Activated CD4-positive, alpha-beta T cell treated with anti-CD3 and anti-CD28 coated beads for 36 hours (primary cell): ENCODE measurements at places on chromosomes 4 and X. TPM values are rescaled to one million over a fixed set of nuclear protein-coding genes. Genes with fewer than 3 reads are reported as not detected.

DNA sequence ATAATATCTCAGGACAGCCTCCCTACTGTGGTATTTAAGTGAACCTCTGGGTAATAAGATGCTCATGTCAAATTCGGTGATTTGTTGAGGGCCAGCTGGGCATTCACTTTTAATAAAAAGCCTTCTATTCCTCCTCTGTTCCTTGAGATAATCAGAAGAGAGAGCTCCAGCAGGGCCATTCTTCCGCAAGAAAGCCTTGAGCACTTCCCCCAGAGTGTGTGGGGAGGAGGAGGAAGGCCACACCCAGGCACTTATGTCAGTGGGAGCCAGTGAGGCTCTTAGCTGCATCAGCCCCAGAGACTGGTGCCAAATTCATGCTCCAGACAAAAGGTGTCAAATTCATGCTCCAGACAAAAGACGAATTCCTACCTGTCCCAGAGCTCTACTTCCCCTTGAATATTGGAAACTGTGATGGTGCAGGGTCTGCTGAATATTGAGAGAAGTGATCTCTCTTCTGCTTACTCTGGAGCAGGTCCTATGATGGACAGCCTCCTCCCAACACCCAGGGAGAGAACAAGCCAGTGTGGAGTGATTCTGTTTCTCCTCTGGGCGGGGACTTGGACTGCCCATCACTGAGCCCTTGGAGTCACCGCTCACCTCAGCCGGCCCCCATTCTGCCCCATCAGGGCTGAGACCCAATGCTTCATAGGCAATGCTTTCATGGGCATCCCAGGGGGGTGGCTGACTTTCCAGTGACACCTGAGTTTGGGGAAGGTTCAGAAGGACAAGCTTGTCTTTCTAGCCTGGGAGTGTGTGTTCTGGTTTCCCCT lies 68.1 kb downstream of the FHDC1 start:
- no peaks in the 10 kb centered on the region for H3K36me3 ChIP-seq
- no peak for DNase-seq
- H3K27ac ChIP-seq: no peak overlapping the region
- no peak overlapping the region for H3K4me3 ChIP-seq
- no peaks in the 10 kb centered on the region for H3K4me1 ChIP-seq
- H3K27me3 ChIP-seq: no peaks in the 10 kb centered on the region

DNA sequence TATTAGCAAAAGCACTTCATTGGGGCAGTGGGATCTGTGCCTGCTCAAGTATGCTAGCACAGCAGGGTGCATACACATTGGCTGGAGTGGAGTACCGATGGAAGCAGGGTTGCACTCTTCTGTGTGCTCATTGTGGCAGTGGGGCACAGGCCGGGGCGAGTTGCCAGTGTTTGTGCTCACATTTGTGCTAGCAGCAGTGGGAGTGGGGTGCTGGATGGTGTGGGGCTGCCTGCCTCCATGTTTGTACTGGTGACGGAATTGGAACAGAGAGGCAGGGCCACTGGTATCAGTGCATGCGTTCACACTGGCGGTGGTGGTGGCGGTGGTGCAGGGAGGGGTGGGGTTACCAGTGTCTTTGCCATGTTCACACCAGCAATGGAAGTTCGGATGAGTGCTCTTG lies 138.0 kb downstream of the POU4F2 start:
- no peak overlapping the region for H3K4me3 ChIP-seq
- no peak for DNase-seq
- H3K4me1 ChIP-seq: no peaks in the 10 kb centered on the region
- no peak overlapping the region for H3K27ac ChIP-seq

GRCh38 chr4:154822775-154823174 lies 41.7 kb downstream of the RBM46 start:
- no peak overlapping the region for H3K4me3 ChIP-seq
- no peak overlapping the region for H3K27ac ChIP-seq
- DNase-seq: no peak
- H3K27me3 ChIP-seq: peaks cover 9% of the 10 kb centered on the region
- H3K4me1 ChIP-seq: no peaks in the 10 kb centered on the region
- no peaks in the 10 kb centered on the region for H3K36me3 ChIP-seq

HSD17B11 gene
- total RNA-seq: 12.0 TPM

GRCh38 chr4:78040431-78040830 lies 16.7 kb upstream of the FRAS1 start:
- peaks cover 2% of the 10 kb centered on the region for H3K27me3 ChIP-seq
- no peaks in the 10 kb centered on the region for H3K4me1 ChIP-seq
- H3K36me3 ChIP-seq: no peaks in the 10 kb centered on the region
- no peak overlapping the region for H3K27ac ChIP-seq
- DNase-seq: no peak
- no peak overlapping the region for H3K4me3 ChIP-seq

GRCh38 chr4:74327762-74328161 lies 19.5 kb downstream of the EPGN start:
- H3K36me3 ChIP-seq: no peaks in the 10 kb centered on the region
- H3K4me1 ChIP-seq: no peaks in the 10 kb centered on the region
- no peak for DNase-seq

PABPC5 gene
- not detected for total RNA-seq

DNA sequence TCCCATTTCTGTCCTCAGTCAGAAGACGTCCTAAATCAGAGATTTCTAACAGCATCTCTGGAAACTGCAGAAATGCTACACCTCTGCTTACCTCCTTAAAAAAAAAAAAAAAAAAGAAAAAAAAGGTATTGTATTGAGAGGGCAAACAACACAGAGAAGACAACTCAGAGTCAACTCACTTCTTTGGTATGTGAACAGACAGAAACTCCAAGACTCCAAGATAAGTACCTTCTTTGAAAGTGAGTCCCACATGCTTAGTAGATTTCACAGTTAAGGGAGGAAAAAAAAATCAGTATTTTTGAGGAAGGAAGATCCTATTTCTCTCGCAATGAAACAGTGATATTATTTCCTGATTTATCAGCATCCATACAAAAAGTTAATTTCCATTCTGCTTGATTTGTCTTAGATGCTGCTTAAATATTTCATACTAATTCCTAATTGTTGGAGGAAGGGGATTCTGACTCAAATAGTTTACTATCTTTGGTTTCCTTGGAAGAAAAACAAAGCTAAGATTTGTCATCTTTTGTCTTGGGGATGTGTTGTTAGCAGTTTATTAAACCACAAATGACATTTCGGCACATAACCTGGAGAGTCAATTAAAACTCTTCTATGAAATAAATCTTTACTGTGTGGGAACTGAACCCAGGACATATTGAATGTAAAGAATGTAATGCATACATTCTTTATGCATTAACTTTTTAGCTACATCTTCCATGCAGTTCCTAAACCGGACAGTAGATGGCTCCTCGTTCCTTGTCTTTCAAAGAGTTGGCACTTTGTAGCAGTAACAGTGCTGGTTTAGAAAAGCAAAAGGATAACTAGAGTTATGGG lies 4.7 kb downstream of the RASGEF1B start:
- peaks cover 44% of the 10 kb centered on the region for H3K4me1 ChIP-seq
- no peaks in the 10 kb centered on the region for H3K27me3 ChIP-seq
- no peaks in the 10 kb centered on the region for H3K36me3 ChIP-seq
- H3K4me3 ChIP-seq: no peak overlapping the region
- DNase-seq: peak; percentile 84

GLUD2 gene
- 0.65 TPM for total RNA-seq

- peaks cover 43% of the 10 kb centered on the region for H3K36me3 ChIP-seq
- no peak overlapping the region for H3K4me3 ChIP-seq
- DNase-seq: no peak
- H3K27ac ChIP-seq: no peak overlapping the region
Observed at GRCh38 chr4:142236268-142236667, 599.9 kb downstream of the IL15 start.

DNA sequence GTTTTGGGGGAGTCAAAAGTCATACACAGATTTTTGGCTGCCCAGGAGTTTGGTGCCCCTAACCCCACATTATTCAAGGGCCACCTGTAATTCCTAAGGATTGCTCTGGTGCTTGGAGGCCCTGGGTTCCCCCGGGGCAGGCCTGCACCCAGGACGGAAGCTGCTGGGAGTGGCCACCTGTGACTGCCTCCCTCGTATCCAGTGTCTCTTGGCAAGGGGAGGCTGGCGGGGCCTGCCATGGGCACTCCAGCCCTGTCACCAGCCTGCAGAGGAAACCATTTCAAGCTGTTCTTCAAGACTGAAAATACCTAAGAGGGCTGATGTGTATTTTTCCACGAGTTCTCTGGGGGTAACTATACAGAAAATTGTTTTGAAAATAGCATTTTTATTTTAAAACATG lies 24.5 kb upstream of the GPR78 start:
- H3K27ac ChIP-seq: no peak overlapping the region
- no peaks in the 10 kb centered on the region for H3K4me1 ChIP-seq
- no peak overlapping the region for H3K4me3 ChIP-seq
- DNase-seq: no peak
- H3K36me3 ChIP-seq: no peaks in the 10 kb centered on the region

DNA sequence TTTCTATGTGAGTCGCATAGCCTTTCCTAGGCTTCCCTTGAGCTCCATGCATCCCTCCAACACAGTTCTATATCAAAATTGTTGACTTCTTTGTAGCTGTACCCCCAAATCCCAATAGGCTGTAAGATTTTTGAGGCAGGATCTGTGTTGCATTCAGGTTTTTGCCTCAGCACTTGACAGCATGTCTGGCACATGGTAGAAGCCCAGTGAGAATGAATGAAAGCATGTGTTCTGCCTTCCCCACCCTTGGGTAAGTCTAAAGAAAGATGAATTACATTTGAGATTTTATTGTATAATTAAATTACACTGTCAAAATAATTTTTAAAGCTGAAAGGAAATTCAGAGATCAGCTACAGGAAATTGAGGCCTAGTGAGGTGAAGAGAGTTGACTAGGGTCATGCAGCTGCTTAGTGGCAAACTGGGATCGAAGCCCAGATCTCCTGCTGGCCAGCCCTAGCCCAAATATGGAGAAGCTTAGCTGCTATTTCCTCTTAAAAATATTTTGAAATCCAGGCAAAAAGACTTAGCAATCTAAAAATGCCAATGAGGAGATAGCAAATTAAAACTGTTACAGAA lies 122.5 kb downstream of the SPATA18 start:
- no peaks in the 10 kb centered on the region for H3K4me1 ChIP-seq
- no peak overlapping the region for H3K27ac ChIP-seq
- H3K36me3 ChIP-seq: no peaks in the 10 kb centered on the region
- DNase-seq: no peak
- H3K27me3 ChIP-seq: no peaks in the 10 kb centered on the region

DNA sequence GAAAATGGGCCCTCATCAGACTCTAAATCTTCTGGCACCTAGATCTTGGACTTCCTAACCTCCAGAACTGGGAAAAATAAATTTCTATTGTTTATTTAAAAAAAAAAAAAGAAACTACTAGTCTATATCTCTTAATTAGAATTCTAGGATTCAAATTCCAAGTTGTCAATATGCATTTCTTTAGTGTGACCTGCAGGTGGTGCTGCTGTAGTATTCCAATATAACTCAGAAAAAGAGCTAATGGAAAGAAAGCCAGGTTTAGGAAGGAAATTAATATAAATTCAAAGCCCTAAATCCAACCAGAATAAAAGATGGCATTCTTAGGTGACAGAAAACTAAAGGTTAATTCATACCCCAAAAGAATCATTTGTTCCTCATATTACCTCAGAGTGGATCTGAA lies 80.0 kb upstream of the NALF2 start:
- no peak overlapping the region for H3K4me3 ChIP-seq
- no peaks in the 10 kb centered on the region for H3K36me3 ChIP-seq
- H3K4me1 ChIP-seq: no peaks in the 10 kb centered on the region
- DNase-seq: no peak
- no peak overlapping the region for H3K27ac ChIP-seq
- H3K27me3 ChIP-seq: no peaks in the 10 kb centered on the region

HSFX3 gene
- not detected for total RNA-seq

GRCh38 chr4:86300516-86300915 lies 59.3 kb downstream of the MAPK10 start:
- H3K27ac ChIP-seq: no peak overlapping the region
- no peaks in the 10 kb centered on the region for H3K4me1 ChIP-seq
- no peaks in the 10 kb centered on the region for H3K36me3 ChIP-seq
- DNase-seq: no peak

DNA sequence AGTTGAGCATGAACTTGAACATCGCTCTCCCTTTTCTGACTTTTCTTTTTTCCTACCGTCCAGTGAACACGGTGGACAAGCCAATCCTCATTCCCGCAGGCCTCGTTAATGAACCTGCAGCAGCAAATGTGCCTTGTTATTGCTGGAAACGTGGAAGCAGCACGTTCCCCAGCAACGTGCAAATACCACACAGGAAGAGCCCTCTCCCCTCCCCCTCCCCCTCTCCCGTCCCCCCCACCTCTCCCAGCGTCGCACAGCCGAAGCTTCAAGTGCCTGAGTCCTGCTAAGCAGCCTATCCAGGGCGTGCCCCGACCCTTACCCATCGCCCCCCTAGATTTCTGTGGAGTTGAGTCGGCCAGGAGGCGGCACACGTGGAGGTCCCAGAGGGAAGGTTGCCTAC lies 219.9 kb downstream of the BCOR start:
- H3K27me3 ChIP-seq: peaks cover 2% of the 10 kb centered on the region
- H3K4me1 ChIP-seq: peaks cover 27% of the 10 kb centered on the region
- peaks cover 2% of the 10 kb centered on the region for H3K36me3 ChIP-seq
- H3K27ac ChIP-seq: no peak overlapping the region
- DNase-seq: no peak

DNA sequence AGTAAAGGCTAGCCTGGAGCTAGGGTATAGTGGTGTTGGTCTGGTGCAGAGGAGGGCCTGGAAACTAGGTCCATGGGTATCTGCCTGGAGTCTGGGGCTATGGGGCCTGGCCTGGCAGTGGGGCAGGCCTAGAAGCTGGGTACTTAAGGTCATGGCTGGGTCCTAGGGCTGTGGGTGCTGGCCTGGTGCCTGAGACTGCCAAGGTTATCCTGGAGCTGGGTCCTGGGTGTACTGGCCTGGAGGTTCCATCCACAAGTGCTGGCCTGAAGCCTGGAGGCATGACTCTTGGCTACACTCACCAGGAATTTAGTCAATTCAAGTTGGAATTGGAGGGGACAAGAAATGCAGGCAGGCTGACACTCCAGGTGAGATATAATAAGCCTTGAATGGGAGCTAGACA lies 108.4 kb upstream of the ZCCHC13 start:
- no peak for DNase-seq
- H3K36me3 ChIP-seq: no peaks in the 10 kb centered on the region
- no peak overlapping the region for H3K4me3 ChIP-seq
- H3K27me3 ChIP-seq: no peaks in the 10 kb centered on the region
- H3K4me1 ChIP-seq: no peaks in the 10 kb centered on the region

DNA sequence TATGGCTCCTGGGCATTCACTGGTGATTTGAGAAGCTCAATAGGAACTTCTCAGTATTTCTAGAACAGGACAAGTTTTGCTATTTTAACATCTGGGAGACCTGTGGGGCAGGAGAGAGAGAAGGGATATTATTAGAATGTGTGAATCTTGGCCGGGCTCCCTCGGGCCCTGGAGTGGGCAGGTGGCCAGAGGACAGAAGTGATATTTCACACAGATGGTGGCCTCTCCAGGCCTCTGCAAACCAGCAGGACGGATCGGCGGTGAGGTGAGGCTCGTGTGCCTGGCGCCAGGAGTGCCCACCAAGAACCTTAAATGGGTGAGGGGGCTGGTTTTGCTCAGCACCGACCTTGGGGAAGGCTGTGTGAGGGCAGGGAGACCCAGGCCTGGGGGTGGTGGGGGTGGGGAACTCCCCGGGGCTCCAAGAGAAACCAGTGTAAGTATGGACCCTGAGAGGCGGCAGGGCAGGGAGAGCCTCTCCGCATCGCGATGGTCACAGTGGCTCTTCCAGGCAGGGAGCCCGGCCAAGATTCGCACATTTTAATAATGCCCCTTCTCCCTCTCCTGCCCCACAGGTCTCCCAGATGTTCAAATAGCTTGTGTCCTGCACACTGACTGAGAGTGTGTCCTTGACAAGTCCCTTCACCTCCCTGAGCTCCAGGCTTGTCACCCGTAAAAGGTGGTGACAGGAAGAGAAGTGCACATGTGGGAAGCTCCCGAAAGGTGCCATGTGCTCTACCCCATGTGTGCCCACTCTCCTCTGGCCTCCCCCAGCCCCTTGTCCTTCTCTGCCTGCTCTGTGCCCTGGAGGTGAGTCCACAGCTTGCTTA lies 64.9 kb downstream of the SORCS2 start:
- no peaks in the 10 kb centered on the region for H3K36me3 ChIP-seq
- no peaks in the 10 kb centered on the region for H3K4me1 ChIP-seq
- H3K27me3 ChIP-seq: no peaks in the 10 kb centered on the region
